Epithelial cell of esophagus (primary cell): ENCODE measurements at places on chromosomes 13 and 19.

GRCh38 chr19:6602729-6603114 lies 11.8 kb upstream of the CD70 start:
- DNase-seq = no peak

DNA sequence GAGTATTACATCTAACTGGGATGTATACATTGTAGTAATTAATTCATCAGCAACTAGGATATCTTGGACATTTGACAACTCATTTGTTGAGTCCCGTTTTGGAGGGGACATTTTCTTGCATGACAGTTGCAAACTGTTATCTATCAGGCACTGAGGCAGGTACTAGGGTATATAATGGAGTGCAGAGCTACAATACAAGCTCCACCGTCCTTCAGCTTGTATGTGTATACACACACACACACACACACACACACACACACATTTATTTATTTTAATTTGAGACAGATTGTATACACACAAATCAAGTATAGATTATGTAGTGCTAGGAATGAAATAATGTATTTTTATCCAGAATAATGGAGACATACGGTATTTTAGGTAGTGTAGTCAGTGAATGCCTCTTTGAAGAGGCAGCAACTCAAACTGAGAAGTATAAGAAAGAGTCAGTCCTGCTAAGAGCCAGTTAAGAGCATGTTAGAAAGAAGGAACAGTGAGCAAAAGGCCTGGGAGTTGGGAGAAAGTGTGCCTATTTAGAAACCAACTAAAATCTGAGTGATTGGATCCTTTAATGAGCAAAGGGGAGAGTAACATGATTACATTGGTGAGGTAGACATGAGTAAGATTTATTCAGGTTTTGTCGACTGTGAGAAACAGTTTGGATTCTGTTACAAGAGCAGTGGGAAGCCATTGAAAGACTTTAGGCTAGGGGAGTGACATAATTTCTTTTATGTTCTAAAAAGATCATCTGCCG lies 74.5 kb downstream of the NBEA start:
- DNase-seq = no peak

- peak; percentile 45 for DNase-seq
Observed at GRCh38 chr13:109631069-109631468, 155.3 kb downstream of the IRS2 start.

- DNase-seq = no peak
Observed at GRCh38 chr13:44352671-44353070, 21.0 kb upstream of the SERP2 start.

DNA sequence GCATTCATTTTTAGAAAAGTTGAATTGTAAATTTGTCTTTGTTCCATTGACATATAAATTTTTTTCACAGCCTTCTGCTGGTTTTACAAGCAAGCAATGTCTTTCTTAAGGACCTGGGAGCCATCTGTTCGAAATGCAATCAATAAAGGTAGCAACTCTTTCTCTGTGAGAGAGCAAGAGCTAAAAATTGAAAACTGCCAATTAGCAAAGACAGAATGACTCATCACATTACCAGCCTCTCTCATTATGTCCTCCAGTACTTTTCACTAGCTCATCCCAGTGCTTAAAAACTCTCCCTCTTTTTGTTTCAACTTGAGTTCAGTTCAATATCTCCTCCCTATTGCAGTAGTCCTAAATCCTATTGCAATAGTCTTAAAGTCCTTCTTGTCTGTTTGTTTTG lies 760.7 kb upstream of the SLITRK6 start:
- DNase-seq = peak; percentile 35

DNA sequence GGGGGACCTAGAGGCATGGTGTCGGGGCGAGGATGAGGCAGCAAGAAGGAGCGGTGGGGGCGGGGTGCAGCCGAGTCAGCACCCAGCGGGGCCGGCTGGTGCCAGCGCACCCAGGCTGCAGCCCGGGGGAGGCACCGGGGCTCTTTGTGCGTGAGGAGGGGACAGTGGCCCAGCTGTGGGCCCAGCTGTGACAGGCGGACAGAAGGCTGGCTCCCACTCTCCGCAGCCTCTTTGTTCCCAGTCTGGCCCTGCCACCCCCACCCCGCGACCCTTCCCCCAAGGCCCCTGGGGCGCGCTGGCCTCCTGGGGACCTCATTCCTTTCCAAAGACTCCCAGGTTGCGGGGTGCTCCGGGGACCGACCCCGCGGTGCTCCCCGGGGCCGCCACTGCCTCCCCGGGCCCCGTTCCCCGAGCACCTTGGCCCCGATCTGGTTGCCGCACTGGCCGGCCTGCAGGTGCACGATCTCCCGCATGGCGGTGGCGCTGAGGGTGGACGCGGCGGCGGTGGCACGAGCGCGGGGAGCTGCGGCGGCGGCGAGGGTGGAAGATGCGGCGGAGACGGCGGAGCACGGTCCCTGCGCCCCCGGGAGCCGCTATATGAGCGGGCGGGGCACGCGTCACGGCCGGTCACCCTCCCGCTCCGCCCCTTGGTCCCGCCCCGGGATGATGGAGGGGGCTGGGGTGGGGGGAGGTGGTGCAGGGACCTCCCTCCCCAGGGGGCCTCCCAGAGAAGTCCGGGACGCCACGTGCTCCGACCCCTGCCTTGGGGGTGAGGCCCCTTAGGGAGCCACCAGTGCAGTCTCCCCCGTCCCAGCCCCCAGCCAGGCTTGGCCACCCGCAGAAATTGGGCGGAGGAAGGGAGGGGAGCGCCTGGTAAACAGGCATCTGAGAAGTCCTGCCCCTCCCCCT lies at the start of gene TUBB4A:
TUBB4A (minus strand) TSS at position 570 of the 909 bp plus-strand sequence; CDS start at position 473, 97 bp downstream.
- no peak for DNase-seq

- DNase-seq = no peak
Observed at GRCh38 chr19:43804432-43804831, 2.2 kb upstream of the LYPD5 start.

GRCh38 chr13:40223585-40223984 lies 442.9 kb downstream of the FOXO1 start:
- no peak for DNase-seq

DNA sequence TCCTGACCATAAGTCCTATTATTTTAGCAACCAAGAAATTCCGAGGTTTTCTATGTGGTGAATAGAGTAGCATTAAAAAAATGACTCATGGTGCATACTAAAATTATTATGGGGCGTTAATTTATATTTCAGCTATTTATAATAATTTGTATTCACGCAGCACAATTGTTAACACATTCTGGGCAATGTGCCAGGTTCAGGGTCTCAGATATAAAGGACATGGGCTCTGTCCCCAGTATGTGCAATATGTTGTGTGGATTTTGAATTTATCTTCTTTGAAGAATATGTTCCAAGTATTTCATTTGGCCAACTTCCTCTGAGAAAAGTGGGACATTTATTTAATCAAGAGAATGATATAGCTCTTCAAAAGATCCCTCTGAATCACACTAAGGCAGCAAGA lies 1434.7 kb upstream of the PRR20A start:
- DNase-seq = no peak

GRCh38 chr13:95075506-95075905 lies 225.7 kb downstream of the ABCC4 start:
- DNase-seq = no peak

GRCh38 chr13:103140001-103140671 lies 73.9 kb upstream of the SLC10A2 start:
- peak; percentile 64 for DNase-seq

DNA sequence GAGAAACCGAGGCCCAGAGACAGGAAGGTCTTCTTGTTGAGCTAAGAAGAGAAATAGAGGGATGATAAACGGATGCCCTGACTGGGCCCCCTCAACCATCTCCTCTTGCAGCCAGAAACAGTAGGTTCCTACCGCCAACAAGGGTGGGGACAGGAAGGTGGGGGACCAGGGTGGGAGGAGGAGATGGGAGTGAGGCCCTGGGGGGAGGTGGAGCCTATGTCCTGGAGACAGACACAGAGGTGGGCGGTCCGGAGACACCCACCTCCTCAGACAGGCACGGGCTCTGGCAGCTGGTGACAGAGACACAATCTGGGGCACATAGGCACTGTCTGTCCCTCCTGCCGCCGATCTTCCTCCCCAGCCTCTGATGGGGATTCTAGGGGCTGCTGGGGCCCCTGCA lies 16.9 kb downstream of the GADD45B start:
- DNase-seq = no peak

DNA sequence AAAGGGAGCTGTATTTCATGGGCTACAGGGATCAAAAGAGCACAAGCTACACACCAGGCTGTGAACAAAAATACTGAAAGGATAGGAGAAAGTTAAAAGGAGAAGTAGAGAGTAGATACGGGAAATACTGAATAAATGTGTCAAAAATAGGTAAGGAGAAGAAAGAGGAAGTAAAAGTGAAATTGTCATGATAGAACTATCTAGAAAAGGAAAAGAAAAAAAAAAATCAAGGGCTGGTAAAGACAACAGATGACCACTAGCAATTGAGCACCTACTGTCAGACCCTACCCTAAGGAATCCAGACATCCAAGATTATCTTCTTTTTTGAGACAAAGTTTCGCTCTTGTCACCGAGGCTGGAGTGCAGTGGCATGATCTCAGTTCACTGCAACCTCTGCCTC lies 4.8 kb downstream of the RUBCNL start:
- DNase-seq = no peak

DNA sequence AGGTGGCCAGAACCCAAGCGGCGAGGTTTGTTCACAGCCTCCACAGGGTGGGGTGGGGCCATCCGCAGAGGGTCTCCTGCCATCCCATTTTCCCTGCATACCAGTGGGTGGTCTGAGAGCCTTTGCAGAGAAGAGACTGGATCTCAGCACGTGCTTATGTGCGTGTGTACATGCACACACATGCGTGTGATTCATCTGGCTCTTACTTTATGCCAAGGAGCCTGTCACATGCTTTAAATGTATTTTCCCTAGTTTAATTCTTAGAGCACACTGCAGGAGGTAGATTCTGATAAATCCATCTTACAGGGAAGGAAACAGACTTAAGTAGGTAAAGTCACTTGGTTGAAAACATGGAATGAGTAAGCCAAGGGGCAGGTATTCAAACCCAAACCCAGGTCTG lies 47.1 kb downstream of the CAPN12 start:
- peak; percentile 69 for DNase-seq

- DNase-seq = peak; percentile 28
Observed at GRCh38 chr13:44763615-44764301, 187.6 kb upstream of the TSC22D1 start.

GRCh38 chr19:54489341-54489740 lies 13.3 kb upstream of the LAIR2 start:
- DNase-seq = no peak

- DNase-seq = peak; percentile 72
Observed at GRCh38 chr19:47153266-47153665, 22.6 kb downstream of the SAE1 start.

DNA sequence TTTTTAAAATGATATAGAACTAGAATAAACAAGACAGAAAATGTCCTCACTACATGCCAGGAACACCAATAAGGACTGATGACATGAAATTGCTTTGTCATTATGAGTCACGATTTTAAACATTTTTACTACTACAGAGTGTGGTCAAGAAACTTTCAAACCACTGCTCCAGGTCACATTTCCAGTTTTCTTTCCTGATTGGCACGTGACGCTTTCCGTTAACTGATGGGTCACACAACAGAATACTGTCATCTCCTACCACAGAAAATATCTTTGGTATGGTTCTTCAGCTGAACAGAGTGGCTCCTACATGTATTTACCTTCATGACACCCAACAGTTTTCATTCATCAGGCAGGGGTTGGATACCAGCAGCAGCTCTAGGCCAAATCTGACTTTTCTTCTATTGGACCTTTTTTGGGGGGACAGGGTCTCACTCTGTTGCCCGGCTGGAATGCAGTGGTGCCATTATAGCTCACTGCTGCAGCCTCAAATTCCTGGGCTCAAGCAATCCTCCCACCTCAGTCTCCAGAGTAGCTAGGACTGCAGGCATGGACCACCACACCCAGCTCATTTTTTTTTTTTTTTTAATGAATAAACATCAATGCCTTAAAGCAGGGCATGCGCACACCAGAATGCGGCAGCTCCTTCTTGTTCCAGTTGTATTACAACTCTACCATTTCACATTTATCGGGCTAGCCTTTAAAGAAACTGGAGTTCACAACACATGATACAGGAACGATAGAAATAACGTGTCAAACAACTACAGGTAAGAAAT lies 147.4 kb downstream of the RNF17 start:
- DNase-seq = peak; percentile 59

GRCh38 chr13:102694937-102695336 lies at the start of gene METTL21C:
Gene METTL21C, minus strand, starts transcription at chr13:102695044. Its CDS starts 546 bp downstream, at chr13:102694498.
- no peak for DNase-seq

DNA sequence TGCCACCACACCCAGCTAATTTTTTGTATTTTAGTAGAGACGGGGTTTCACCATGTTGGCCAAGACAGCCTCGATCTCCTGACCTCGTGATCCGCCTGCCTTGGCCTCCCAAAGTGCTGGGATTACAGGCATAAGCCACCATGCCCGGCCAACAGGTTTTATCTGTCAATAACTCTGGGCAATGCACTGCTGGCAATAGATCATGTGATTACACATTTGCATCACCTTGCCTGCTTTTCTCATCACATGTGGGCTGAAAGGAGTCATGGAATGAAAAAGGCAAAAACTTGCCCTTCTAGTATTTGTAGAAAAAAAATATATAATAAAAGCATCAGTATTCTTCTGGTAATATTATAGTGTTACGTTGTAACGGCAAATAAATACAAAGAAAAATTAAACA lies 164.5 kb downstream of the NHLRC3 start:
- DNase-seq = no peak

DNA sequence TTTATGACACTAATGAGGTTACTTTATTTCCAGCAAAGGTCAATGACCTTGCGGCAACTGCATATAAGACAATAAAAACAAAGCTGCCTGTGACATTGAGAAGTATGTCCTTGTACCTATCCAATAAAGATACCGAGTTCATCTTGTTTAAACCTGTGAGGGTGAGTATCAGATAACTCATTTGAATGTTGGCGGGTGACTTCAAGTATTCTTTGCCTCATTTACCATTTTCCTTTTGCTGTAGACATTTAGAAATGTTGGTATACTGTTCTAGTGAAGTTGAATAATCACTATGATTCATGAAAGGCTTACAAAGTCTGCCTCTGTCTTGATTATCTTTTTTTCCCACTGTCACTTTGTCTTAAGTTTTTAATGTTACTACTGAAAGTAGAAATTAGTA lies 65.0 kb downstream of the COG3 start:
- peak; percentile 64 for DNase-seq

DNA sequence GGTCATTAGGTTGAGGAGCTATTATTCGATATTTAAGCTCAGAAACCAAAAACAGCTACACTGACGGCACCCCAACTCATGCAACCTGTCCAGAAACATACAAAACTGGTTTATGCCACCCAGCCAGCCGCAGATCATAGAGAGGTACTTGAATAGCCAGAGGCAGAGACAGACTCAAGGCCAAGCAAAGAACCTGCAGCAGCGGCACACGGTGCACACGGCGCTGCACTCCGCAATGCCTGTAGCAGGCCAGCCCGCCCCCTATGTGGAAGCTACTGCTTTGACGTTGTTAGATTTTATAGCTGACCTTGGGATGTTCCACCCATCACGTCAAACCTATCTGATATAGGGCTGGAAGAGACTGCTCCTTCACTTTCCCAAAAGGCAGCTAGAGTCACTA lies 11.9 kb upstream of the DHRS12 start:
- DNase-seq = peak; percentile 51

GRCh38 chr19:52170863-52171320 lies 529 bp downstream of the ZNF836 start:
- DNase-seq = no peak

- peak; percentile 34 for DNase-seq
Observed at GRCh38 chr13:93758575-93758974, 532.0 kb downstream of the GPC6 start.
